ENCODE measurements at places on chromosomes 12 and 14.

- peak; percentile 54 for DNase-seq
Measured at GRCh38 chr12:263574-263973, 938 bp upstream of the SLC6A13 start.

DNA sequence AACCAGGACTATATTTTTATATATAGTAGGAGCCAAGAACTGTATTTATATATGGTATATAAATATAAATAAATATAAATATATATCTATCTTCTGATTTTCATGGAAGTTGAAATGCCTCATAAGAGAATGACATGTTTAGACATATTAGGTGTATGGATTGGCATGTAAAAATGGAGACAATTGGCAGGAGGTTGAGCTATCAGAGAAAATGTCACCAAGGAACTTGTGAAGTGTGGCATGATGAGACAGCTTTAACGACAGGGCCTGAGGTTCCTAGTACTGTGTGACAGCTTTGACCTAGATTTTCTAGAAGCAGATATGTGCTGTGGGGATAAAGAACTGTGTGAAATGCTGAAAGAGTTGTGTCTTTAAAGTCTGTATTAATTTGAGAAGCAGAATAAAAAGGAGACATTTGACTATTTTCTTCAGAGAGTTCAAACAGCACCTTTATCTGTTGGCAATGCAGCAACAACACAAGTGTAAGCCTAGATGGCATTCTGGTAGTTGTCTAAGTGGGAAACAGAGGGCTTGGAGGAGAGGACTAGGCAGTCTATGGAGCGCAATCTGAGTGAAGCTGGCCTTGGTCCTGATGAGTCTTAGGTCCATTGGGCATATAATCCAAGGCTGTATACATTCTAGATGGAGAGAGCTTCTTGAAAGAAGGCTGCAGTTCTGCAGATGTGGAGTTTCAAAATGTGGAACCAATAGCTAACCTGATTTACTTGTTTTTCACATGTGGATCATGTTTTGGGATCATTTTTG, 47.7 kb upstream of the MDGA2 start:
- DNase-seq: no peak

GRCh38 chr14:55103005-55103640, 25.9 kb upstream of the LGALS3 start:
- peak; percentile 98 for DNase-seq

GRCh38 chr14:95533391-95533821, 1.4 kb upstream of the GLRX5 start:
- peak; percentile 76 for DNase-seq

- DNase-seq: no peak
Measured at GRCh38 chr12:121520586-121521086, 60.2 kb downstream of the KDM2B start.
